ENCODE measurements at places on chromosomes 7 and 10.

DNA sequence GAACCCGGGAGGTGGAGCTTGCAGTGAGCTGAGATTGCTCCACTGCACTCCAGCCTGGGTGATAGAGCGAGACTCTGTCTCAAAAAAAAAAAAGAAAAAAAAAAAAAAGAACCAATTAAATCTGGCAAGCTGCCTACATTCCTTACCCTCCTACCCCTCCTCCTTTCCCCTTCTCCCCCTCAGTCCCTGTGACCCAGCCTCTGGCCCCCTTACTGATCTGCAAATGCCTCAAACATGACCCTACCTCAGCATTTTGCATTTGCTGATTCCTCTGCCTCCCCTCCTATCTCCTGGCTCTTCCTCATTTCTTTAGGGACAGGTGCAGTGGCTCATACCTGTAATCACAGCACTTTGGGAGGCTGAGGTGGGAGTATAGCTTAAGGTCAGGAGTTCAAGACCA lies 19.3 kb downstream of the CDHR3 start:
- DNase-seq = no peak

DNA sequence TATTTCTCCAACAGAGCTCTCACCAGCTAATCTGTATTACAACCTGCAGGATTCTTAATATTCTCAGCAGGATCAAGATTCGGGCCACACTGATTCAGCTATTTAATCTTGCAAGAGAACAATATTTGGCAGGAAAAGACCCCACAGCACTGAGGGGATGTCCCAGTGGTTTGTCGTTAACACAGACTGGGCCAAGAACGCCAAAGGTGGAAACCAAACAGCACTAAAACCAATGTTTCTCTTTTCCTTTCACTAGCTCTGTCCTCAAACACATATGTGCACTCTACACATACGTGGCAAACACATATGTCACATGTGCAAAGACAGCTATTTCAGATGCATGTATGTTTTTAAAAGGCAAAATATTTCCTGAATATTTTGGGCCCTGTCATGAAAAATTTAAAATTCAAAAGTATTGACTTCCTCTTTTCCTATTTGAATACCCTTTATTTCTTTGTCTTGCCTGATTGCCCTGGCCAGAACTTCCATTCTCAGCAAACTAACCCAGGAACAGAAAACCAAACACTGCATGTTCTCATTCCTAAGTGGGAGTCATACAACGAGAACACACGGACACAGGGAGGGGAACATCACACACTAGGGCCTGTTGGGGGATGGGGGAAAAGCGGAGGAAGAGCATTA lies 51.7 kb upstream of the NEBL start:
- DNase-seq = no peak

- no peak for DNase-seq
Observed at GRCh38 chr7:8778459-8778858, 345.1 kb downstream of the NXPH1 start.

- no peak for DNase-seq
Observed at GRCh38 chr10:35554036-35554435, 51.1 kb upstream of the GJD4 start.

- no peak for DNase-seq
Observed at GRCh38 chr7:74039337-74039736, 11.4 kb downstream of the ELN start.

- DNase-seq = no peak
Observed at GRCh38 chr7:130622866-130623265, 45.7 kb downstream of the COPG2 start.

DNA sequence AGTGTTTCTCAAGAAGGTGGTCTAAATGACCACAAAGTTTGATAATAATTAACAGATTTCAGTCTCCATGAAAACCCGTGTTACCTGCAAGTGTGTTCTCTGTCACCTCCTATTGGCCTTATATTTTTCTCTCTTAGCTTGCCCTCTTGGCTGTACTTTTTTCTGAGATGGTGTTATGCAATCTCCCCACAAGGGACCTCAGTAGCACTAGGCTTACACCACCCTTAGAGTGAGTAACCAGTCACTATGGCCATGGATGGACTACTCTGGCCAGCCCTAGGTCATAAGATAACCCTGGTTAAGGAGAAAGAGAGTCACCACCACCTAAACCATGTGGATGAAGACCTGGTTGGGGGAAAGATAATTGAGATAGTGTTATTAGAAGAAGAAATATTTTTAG lies 76.8 kb downstream of the NPSR1 start:
- no peak for DNase-seq

- DNase-seq = no peak
Observed at GRCh38 chr7:54632696-54633095, 90.5 kb downstream of the VSTM2A start.

GRCh38 chr10:96512524-96513304 lies 1.0 kb downstream of the TLL2 start:
- DNase-seq = no peak

DNA sequence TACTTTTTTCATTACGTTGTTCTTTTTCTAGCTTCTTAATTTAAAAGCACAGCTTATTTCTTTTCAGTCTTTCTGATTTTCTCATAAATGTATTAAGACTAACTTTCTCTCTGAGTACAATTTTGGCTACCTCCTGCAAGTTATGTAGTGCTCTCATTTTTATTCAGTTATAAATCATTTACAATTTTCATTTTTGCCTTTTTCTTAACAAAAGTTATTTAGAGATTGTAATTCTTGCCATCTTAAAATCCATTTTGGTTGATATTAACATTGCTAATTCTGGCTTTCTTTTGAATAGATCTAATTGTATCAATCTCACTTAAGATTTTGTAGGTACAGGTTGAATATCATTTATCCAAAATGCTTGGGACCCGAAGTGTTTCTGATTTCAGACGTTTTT lies 97.2 kb upstream of the LRRC4 start:
- no peak for DNase-seq

DNA sequence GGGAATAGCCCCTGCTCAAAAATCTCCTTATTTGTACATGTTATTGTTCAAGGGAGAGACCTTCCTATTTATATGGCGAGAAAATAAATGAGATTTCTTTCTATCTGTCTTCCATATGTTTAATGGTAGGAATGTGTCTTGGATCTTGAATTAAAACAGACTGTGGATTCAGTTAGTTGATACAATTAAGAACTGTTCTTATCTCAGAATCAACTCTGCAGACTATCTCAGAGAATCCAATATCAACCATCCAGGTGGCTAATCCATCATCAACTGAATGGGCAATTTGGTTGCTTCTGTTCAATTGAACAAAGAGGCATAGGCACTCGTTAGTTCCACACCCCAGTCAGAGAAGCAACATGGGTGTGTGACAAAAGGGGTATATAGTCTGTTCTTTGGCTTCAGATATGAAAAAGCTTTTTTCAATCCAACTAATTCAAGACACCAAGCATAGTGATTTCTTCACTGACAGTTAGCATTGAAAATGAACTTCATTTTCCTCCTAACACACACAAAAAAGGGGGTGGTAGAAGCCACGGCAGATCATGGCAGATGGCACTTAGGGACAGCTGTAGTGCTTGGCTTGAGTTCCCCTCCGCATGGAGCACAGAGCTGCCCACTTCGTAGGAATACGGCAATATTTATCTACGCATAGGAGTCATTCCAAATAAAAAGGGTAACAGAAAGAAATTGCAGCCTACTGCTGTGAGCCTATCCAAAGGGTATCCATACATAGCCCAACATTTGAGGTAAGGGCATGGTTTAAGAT lies 135.9 kb downstream of the KIAA1217 start:
- no peak for DNase-seq

- DNase-seq = no peak
Observed at GRCh38 chr10:34816085-34816496, 995 bp upstream of the PARD3 start.

All from hippocampal formation (tissue), 2 donors.